ENCODE measurements at places on chromosomes 3 and 15. TPM values are rescaled to one million over a fixed set of nuclear protein-coding genes. Genes with fewer than 3 reads are reported as not detected.

GRCh38 chr15:47725906-47726305, 8.6 kb downstream of the SEMA6D start:
- peaks cover 14% of the 10 kb centered on the region for H3K4me1 ChIP-seq
- H3K4me3 ChIP-seq, result no peak overlapping the region
- H3K27me3 ChIP-seq, result no peaks in the 10 kb centered on the region
- no peak overlapping the region for H3K27ac ChIP-seq
- DNase-seq, result peak; percentile 25

- H3K36me3 ChIP-seq, result peaks cover 8% of the 10 kb centered on the region
- H3K27me3 ChIP-seq, result no peaks in the 10 kb centered on the region
- H3K4me3 ChIP-seq, result no peak overlapping the region
- no peak overlapping the region for H3K27ac ChIP-seq
Observed at GRCh38 chr15:78932258-78932808, 12.5 kb downstream of the CTSH start.

GRCh38 chr15:73937726-73938125, 11.5 kb downstream of the LOXL1 start:
- H3K4me1 ChIP-seq, result peaks cover 5% of the 10 kb centered on the region
- no peak overlapping the region for H3K27ac ChIP-seq
- no peak for DNase-seq
- H3K27me3 ChIP-seq, result no peaks in the 10 kb centered on the region

GRCh38 chr3:9944271-9944670, 7.9 kb downstream of the PRRT3 start:
- H3K4me3 ChIP-seq, result no peak overlapping the region
- DNase-seq, result no peak
- peaks cover 8% of the 10 kb centered on the region for H3K36me3 ChIP-seq

DNA sequence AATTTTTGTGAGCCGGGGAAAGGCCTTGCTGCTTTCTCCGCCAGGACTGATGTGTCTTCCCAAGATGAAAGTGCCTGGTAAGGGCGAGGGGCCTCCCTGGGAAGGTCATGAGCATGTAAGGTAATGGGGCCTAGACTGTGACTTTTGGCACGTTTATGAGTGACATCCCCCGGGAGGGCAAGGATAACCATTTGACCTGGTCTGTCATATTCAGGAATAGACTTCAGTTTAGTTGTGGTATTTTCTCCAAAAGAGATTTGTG, 631 bp upstream of the CNBP start:
- H3K27ac ChIP-seq, result peak overlapping the region; percentile 100
- DNase-seq, result peak; percentile 32
- H3K27me3 ChIP-seq, result no peaks in the 10 kb centered on the region
- peaks cover 2% of the 10 kb centered on the region for H3K36me3 ChIP-seq

Gene ABHD10
- 13.4 TPM for total RNA-seq

Gene AADACL2
- total RNA-seq, result not detected

Gene RABL3
- total RNA-seq, result 14.8 TPM

Gene KCNMB3
- 3.2 TPM for total RNA-seq

Data from pancreas (tissue), 10 donors.